ENCODE measurements at places on chromosomes 13 and 19.

DNA sequence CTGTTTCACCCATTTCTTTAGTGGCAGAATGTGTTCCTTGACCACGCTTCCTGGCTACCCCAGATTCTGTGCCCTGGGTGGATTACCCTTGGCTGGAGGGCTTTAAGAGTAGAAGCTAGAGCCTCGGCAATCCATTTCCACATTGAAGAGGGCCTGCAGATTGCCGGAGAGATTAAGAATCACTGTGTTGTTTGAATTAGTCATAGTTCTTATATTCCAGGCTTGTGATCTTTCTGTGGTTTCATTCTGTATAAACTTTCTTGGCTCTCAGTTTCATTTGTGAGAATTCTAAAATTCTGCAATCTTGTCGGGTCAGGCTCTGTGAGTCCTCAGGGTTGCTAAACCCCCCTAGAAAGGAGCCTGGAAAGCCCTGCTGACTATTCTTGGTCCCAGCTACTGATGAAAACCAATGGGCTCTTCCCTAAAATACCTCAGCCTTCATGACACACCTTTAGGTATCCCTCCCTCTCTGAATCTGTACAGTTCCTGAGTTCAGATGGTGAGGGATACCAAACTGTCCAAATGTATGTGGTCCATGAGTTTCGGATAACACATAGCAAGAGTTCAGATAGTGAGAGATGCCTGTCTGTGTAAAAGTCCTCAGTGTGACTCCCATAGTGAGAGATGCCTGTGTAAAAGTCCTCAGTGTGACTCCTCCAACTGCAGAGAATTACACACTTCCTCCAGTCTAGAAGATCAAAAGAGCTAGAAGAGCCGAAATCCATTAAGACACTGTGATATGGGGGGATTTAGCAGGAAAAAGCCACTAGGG is 4.3 kb downstream of the PHF11 start:
- no peak for DNase-seq

DNA sequence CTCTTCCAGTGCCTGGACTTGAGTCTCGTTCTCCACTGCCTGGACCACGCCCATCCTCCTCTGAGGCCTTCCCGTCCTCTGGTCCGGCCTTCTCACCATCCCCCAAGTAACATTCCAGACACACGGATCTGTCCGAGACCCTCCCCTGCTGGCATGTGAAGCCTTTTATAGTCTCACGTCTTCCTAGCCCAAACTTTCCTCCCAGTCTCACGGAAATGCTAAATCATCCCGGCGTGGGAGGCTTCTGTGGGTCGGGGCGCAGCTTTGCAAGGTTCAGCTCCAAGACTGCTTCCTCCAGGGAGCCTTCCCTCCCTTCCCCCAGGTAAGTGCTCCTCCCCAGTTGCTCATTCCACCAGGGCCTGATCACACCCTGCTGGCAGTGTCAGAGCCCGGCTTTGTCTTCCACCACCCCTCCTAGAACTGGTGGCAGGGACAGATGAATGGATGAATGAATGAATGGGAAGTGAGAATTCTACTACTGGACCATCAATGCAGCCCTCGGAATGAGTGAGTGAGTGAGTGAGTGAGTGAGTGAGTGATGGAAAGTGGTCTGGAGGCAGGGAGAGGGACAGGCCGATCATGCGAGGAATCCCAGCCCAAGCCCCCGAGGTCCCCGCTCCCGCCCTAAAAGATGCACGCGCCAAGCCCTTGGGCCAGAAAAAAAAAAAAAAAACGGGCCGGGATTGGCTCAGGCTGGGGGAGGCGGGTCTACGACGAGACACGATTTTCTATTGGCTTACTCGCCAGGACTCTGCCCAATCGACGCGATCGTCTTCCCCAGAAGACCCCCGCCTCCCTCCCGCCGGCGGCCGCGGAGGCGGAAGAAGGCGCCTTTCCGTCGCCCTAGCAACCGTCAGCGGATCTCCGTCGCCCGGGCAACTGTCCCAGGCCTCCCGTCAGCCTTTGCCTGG is 9.3 kb downstream of the EPHX3 start:
- peak; percentile 45 for DNase-seq

DNA sequence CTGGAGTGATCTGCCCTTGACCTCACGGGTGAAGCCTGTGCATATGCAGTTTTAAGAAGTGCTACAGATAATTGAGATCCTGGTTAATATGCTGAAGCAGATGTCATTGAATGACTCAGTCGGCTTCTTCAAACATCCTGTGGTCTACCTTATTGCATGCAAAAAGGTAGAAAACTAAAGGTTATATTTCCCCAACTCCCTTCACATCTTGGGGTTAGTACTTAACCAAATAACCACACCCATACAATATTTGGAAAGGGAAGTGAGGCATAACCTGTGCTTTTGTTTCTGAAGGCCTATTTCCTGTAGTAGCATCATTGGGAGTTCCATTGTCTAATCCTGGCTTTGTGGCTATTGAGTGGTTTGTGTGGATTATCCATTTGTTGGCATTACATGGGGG is 58.3 kb downstream of the RAP2A start:
- DNase-seq, result no peak

GRCh38 chr13:104422668-104423067 is 1356.5 kb upstream of the SLC10A2 start:
- no peak for DNase-seq

DNA sequence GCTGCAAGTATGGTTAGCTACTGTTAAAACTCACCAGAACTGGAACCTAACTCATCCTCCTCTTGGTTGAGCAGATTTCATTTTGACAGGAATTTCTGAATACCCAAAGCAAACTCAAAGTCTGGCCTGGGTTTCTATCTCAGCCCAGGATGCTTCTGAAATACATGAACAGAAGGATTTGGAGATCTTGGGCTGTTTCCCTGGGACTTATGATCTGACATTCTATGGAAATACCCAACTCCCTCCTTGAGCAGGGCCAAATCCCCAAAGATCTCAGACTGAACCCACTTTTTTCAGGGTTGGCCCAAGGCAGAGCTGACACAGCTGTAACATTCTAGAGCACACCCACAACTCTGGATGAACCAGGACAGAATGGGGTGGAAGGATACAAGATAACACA is 1.1 kb upstream of the ITM2B start:
- DNase-seq, result no peak

DNA sequence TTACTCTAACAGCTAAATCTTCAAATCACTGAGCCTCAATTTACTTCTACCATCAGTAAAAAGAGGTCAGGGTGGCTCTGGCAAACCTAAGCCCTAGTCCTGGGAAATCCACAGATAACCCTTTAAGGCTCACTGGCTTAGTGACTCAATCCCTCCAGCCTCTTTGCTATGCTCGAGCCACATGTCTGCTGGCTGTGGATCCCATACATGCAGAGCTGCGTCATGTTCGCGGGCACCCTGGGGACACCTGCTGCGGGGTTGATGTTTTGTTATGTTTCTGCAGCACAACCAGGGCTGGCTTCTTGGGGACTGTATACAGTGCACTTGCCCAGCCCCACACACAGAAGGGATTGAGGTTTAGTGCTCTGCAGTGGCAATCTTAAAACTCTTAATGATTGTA is 41.6 kb upstream of the C13orf42 start:
- DNase-seq, result no peak

DNA sequence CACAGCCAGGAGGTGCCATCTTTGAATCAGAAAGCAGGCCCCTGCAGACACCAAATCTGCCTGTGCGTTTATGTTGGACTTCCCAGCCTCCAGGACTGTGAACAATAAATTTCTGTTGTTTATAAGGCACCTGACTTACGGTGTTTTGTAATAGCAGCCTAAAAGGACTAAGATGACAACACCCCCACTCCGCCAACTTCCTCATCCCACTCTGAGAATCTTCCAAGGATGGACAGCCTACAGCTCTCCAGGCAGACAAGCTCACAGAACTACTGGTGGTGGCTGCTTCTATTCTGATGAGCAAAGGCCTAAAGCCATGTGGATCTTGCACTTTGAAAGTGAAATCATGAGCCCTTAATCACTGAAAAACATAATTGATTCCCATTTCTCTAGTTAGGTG is 449.2 kb downstream of the TSHZ3 start:
- DNase-seq, result no peak

- DNase-seq, result no peak
Measured at GRCh38 chr19:54541712-54542111, 31.9 kb upstream of the LILRA2 start.

DNA sequence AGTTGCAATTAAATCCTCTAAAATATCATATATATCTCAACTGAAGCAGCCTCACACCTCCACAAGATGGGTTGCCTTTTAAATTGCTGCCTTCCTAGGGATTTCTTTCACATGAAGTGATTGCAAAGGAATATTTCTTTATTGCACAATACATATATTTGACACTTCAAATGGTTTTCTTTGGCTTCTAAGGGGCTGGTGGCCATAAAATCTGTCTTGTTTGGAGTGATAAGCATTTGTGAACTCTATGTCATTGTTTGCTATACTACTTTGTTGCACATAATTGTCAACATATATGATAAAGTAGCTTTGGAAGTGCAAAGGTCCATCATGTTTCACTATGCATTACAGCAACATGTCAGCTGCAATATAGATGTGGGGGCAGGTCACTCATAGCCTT is 2380.9 kb downstream of the PCDH9 start:
- DNase-seq, result no peak

DNA sequence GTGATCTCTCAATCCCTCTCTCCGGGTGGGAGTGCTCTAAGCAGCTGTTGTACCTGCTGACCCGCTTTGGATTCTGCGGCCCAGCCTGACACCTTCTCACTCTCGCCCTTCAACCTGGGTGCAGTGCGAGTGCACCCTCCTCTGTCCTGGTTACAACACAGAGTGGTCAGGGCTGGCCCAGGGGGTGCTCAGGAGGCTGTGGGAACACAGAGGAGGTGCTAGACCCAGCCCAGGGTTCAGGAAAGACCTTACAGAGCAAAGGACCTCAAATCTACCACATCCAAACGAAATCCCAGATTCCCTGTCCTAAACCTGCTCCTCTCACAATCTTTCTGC is 23.7 kb downstream of the ZNF175 start:
- no peak for DNase-seq

GRCh38 chr19:19524053-19524452 is 4.7 kb upstream of the YJEFN3 start:
- DNase-seq, result no peak

DNA sequence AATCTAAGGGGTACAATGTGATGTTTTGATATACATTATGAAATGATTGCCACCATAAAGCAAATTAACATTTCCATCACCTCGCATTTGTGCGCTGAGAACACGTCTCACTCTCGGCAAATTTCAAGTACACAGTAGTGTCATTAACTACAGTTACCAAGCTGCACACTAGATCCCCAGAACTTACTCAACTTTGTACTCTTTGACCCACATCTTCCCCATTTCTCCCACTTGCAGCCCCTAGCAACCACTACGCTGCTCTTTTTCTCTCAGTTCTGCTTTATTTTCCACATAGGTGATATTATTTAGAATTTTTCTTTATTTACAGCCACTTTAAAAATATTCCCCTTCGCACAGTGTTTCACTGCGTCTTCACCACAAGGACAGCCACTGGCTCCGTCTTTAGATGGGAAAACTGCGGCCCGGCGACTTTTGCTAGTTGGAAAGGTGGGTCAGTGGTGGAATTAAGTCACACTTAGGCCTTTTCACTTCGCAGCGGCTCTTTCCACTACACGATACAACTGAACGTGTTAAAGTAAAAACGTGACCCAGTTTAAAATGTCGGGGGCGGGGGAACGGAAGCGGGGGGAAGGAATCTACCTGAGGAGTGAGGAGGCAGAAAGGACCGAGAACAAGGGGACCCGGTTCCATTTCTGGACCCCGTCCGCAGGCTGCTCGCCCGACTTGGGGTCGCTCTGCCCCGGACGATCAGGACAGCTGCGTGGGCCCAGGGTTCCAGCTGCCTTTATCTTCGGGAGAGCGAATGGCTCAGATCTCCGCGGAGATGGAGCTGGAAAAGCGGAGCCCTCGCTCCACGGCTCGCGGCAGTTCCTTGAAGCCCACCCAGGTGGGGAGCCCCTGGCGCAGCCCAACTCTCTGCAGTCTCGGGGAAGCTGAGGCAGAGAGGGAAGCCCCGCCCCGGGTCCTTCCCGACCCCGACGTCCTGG is 486.1 kb downstream of the UQCRFS1 start:
- no peak for DNase-seq

DNA sequence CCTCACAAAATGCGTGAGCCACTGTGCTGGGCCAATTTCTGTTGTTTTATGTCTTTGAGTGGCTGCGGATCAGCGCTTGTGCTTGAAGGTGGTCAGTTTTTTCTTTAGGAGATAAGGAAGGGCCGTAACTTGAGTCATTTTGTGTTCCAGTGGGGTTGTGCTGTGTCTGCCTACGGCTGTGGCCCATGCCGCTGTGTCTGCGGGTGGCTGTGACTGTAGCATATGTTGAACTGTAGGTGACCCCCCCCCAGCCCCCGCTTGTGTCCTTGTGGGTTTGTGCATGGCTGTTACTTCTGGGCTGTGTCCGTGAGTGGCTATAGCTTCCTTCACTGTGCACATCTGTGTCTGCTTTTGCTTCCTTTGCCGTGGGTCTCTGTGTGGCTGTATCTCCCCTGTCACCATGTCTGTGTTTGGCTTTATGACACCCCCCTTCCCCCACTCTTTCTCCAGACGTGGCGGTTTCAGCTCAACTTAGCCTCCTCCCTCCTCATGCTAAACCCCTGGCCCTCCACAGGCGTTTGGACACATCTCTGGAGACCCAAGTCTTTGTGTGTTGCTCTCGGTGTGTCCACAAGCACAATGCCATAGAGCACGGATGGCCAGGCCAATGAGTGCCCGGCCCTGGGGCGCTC is 675 bp downstream of the PPP1R14A start:
- no peak for DNase-seq

GRCh38 chr13:34748596-34748995 is 193.5 kb upstream of the NBEA start:
- DNase-seq, result no peak

DNA sequence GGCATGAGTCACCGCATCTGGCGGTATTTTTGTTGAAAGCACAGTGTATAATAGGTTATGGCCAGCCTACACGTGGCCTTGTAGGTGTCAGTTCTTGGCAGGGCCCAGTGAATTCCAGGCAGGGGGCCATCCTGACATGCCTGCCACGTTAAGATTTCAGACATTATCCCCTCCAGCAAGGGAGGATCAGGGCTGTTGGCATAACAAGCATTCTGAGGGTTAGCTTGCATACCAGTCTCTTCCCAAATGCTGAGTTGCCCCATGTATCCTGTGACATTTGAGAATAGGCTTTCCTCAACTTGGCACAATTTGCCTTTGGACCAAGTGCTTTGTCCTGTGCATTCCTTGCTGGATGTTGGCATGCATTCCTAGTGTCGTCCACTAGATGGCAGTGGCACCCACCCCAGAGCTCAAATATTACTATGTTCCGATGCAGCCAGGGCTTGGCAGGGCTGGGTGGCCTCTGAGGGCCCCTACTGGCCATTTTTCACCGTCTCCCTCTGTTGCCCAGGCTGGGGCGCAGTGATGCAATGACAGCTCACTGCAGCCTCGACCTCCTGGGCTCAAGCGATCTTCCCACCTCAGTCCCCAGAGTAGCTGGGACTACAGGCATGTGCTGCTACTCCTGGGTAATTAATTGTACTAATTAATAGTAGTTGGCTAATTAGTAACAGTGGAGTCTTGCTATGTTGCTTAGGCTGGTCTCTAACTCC is 31.2 kb downstream of the NLRP12 start:
- DNase-seq, result peak; percentile 49

GRCh38 chr13:35724446-35724845 is 248.0 kb upstream of the MAB21L1 start:
- no peak for DNase-seq

- no peak for DNase-seq
Measured at GRCh38 chr19:7665076-7665475, 3.8 kb upstream of the RETN start.

Data from effector memory CD8-positive, alpha-beta T cell (primary cell).